ENCODE measurements at places on chromosomes 6 and 20. TPM values are rescaled to one million over a fixed set of nuclear protein-coding genes. Genes with fewer than 3 reads are reported as not detected.

The TFAP2D gene
- not detected for total RNA-seq

The TRIM40 gene
- total RNA-seq = 0.79 TPM

The CLIC5 gene
- 4.8 TPM for total RNA-seq

- DNase-seq = no peak
These were observed 240.1 kb downstream of the KCNQ5 start for GRCh38 chr6:72861935-72862432.

GRCh38 chr6:107437691-107438090, 21.7 kb downstream of the PDSS2 start:
- DNase-seq = no peak

Data from testis (tissue), 5 donors.